Stimulated activated CD8-positive, alpha-beta memory T cell treated with anti-CD3 and anti-CD28 coated beads, Interleukin-15, amount 100 ng/mL, for 24 hours (primary cell): ENCODE measurements at places on chromosomes 7 and 10.

DNA sequence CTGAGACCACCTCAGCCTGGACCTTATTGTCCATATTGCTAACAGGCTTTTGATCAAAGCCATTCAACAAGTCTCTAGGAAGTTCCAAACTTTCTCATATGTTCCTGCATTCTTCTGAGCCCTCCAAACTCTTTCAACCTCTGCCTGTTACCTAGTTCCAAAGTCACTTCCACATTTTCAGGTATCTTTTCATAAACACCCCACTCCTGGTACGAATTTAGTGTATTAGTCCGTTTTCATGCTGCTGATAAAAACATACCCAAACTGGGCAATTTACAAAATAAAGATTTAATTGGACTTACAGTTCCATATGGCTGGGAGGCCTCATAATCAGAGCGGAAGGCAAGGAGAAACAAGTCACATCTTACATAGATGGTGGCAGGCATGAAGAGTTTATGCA is 836.8 kb downstream of the SORCS1 start:
- no peak for DNase-seq

DNA sequence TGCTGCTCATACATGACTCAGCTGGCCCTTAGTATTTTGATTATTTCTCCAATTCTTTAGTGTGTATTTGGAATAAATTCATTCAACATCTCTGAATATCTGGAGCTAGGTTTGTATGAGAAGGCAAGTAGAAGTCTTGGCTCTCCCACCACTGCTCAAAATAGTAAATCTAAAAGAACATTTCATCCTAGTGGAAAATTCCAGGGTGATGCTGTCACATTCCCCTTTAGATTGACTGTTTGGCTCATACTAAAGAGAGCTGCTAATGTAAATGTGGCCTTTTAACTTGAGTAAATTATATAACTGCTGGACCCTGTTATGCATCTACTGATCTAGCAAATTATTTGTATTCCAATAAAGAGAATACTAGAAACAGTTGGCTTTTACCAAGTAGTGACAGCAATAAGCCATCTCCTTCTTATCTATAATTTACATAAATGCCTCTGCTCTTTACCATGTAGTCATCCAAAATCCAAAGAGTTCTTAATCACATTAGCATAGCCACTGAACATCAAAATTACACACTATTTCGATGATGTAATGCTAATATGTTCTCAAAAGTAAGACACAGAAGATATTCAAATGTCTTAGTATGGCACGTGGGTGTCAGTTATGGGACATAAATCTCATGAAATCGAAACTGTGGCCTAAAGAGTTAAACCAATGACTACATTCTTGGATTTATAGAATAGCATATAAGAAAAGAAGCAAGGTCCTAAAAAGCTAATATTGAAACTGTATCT is 86.9 kb upstream of the KCND2 start:
- DNase-seq, result no peak

DNA sequence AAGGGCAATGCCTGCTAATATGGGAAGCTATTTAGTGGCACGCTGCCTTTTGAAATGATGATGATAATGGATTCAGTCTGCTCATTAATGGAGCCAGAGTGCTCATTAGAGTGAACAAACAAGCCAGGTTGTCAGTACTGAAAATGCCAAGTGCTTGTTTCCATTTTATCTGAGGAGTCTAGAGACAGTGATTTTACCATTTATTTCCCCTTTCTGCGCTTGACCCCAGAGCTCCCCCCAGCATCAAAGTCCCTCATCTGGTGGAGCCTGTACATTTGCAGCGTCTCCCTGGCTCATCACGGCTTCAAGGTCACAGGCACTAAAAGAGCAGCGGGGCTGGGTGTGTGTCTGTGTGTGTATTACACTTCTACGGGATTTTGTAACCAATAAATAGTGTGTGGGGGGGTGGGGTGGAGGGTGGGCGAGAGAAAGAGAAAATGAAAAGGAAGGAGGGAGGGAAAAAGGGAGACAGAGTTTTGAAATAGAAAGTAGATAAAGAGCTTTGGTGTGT is 553.8 kb downstream of the TFEC start:
- no peak for DNase-seq

- no peak for DNase-seq
Observed at GRCh38 chr7:16561943-16562342, 35.3 kb downstream of the LRRC72 start.

- DNase-seq, result no peak
Observed at GRCh38 chr10:34374356-34375045, 440.6 kb downstream of the PARD3 start.

GRCh38 chr10:132679640-132680039 is 106.3 kb downstream of the NKX6-2 start:
- no peak for DNase-seq

GRCh38 chr7:16399265-16399831 is 22.0 kb downstream of the CRPPA start:
- DNase-seq, result no peak

GRCh38 chr10:44385026-44385695 is at the start of gene CXCL12:
TSS of gene CXCL12 (minus strand) at chr10:44385097. CDS start at chr10:44385005, 92 bp downstream.
- DNase-seq, result no peak

DNA sequence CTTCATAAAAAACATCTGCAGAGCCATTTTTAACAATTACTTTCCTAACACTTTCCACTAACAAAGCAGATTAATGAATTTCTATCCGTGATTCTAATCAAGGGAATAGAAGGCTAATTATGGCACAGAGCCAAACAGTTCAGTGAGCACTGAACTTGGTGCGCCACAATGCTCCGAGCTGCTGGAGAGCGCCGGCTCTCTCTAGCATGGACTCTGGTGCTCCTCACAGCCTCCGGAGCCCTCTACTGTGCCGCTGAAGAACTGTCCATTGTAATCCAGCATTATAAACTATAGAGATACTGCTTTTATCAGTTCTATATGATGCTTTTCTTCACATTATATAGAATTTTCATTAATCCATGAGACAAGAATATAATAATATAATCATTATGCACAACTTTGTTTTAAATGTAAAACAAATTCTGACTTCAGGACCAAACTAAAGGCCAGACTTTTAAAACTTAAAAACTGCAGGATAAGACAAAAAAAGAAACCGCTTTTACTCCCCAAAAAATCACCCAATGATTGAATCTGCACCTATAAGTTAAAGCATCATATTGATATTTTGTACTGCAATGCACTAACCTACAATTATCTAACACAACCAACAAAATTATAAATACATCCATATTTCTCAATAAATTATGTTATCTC is 123.6 kb downstream of the RNF32 start:
- no peak for DNase-seq

- no peak for DNase-seq
Observed at GRCh38 chr7:83611776-83612175, 37.2 kb downstream of the SEMA3E start.

- DNase-seq, result no peak
Observed at GRCh38 chr10:124738441-124738840, 5.7 kb downstream of the FAM53B start.

DNA sequence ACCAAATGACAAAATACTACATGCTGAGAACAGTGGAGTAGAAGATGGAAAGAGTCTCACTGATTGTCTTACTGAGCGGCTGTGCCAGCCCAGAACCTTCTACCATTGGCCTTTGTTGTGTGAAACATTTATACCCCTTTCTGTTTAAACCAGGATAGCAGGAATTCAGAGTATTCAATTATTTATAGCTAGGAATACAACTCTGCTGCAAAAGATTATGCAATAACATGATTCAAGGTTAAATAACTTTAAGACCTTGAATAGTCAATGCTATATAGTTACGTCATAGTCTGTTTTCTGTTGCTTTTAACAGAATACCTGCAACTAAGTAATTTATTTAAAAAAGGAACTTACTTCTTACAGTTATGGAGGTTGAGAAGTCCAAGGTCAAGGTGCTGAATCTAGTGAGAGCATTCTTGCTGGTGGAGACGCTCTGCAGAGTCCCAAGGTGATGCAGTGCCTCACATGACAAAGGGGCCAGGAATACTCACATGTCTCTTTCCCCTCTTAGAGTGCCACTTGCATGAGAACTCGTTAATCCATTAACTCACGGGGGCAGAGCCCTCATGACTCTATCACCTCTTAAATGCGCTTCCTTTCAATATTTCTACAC is 371.8 kb downstream of the MDFIC start:
- no peak for DNase-seq

DNA sequence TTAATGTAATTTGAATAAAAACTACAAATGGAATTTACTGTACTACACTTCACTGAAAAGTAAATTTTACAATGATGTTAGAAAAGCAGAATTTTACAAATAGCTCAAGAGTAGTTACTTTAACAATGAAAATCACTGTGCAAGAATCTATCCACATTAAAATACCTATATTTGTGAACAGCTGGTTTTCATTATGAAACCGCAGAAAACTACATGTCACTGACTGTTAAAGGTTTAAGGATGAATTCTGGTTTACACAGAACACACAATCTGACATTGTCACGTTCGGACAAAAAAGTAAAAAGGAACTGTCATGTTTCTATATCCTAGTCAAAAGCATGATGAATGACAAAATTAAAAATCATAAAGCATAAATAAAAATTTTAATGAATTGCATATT is 415.3 kb upstream of the PRKCQ start:
- DNase-seq, result no peak

DNA sequence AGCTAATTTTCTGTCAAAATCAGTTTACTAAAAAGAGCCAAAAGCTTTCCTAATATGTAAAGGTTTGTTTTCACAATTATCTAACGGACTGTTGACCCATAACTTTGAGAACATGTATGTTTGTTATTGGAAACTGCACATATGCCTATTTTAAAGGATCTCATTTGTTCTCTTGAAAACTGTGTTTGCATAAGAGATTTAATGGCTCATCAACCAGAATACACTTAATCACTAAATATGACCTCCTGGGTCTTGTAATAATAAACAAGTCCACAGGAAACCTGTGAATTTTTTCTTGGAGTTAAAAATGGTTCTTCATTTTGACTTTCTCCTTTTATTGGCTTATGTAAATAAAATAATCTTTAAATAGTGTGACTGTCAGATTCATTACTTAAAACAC is 48.3 kb upstream of the STEAP1B start:
- no peak for DNase-seq

GRCh38 chr7:77993838-77994237 is 195.3 kb downstream of the PHTF2 start:
- no peak for DNase-seq

DNA sequence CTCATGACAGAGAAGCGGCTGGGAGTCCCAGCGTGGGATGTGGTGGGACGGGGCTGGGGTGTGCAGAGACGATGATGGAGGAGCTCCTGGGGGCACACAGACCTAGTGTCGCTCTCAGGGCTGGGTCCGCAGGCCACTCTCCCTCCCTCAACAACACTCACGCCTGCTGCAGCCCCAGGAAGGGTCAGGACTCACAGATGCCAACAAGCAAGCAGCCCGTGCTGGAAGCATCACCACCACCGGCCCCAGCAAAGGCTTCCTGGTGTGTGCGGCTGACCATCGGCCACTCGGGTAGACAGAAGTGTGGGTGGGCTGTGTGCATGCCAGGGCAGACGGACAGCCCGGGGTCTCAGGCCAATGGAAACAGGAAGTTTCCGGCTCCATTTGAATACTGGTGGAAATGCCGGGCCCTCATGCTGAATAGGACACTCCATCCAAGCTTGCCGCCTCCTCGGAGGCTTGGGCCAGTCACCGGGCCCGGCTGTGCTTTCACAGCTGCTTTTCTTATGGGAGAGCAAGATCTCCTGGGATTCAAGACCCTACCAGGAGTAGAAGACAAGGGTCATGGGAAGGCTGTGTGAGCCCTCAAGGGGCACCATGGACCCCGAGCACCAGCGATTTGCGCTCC is 178.1 kb downstream of the ELFN1 start:
- no peak for DNase-seq

GRCh38 chr10:1022413-1022812 is 3.2 kb downstream of the IDI2 start:
- DNase-seq, result no peak

DNA sequence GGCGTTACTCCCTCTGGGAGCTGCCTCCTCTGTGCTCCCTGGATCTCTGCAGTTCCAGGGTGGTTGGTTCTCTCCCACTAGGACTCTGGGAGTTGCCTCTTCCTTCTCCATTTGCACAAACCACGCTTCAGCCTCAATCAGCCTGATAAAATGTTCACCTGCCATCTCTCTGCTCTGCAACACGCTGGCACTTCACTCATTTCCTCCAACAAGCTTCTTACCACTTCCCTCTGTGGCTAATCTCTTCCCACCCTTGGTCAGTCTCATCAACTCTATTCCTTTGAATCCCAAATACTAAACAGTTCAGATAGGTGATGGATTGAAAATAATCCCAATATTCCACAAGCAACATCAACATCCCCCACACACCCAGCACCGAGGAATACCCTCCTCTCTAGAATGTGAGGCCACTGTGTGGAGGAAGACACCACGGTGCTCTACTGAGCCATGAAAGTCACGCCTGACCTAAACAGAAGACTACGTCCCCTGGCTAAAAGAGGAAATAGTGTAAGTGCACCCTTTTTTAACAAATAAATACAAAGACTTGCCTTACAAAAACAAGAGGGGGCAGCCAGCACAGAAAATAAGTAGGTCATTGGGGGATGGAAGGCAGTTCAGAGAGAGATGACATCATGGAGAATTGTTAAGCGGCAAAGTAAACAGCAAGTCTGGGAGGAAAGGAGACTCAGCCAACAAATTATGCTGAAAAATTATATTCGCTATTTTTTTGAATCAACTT is 1.9 kb upstream of the FAM170B start:
- DNase-seq, result no peak

DNA sequence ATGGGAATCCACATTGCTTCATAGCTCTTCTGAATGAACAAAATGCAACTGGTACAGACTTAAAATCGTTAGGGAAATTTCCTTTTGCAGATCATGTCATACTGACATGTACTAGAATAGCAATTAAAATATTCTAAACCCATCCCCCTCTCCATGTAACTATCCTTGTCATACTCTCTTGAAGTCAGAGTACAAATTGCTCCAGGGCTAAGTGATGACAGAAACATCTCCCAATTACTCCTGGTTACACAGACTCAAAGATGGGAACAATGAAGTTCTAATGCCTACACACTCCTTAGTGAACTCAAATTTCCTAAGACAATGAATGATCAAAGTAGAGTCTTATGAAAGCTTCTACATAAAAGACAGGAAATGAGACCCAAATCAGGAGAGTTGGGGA is 87.2 kb downstream of the PDE1C start:
- DNase-seq, result no peak

- no peak for DNase-seq
Observed at GRCh38 chr7:76428868-76429805, 4.4 kb downstream of the ZP3 start.
